Fibroblast of upper back skin (primary cell): ENCODE measurements at places on chromosomes 13 and 19.
A peak's percentile ranks its signal among the peaks of the same experiment; 100 is the strongest.

GRCh38 chr13:40460116-40460515 is 206.3 kb downstream of the FOXO1 start:
- DNase-seq, result peak; percentile 58

DNA sequence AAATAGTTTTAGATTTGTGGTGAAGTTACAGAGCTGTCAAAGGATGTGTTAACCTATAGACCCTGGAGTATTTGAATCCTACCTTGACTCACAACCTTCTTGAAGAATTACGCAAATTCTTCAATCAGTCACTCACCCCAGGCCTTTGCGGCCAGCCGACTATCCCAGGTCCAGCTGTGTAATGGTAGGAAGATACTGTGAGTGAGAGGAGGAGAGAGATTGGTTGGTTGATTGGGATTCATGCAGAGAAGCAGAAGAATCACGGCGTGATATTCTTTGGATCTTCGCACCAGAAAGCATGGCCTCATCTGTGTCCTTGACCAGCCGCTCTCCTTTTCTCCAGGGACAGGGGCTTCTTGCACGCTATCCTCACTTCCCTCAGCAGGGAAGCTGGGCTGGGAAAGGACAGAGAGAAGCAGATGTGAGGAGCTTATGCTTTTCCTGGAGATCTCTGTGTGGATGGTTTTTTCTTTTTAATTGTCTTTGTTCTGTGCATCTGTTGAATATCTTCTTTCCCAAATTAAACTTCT is 249.1 kb downstream of the GGACT start:
- no peak for DNase-seq

GRCh38 chr13:74444864-74445479 is 310.8 kb upstream of the KLF12 start:
- DNase-seq, result no peak

DNA sequence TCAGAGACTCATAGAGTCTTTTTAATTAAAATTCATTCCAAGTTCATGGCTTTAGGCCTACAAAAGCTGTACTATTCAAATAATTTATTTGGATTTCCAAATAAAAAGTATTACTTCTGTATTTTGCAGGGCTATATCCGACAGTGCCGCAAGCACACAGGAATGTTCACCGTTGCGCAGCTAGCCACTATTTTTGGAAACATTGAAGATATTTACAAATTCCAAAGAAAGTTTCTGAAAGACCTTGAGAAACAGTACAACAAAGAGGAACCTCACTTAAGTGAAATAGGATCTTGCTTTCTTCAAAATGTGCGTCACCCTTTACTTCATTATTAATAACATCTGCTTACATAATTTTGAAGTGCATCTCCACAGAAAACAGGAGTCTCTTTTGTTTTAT is 20.5 kb upstream of the C1QTNF9 start:
- peak; percentile 55 for DNase-seq

DNA sequence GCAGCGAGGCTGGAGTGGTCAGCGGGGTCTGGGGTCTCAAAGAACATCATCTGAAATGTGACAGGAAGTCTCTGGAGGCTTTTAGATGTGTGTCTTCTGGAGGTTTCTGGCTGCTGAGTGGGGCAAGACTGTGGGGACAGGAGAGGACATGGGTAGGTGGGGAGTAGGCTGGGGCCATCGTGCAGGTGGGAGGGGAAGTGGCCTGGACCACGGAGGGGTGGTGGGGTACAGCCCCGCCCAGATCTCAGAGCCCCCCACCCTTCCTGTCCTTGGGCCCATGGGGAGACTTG is 6.2 kb downstream of the AP1M1 start:
- no peak for DNase-seq

DNA sequence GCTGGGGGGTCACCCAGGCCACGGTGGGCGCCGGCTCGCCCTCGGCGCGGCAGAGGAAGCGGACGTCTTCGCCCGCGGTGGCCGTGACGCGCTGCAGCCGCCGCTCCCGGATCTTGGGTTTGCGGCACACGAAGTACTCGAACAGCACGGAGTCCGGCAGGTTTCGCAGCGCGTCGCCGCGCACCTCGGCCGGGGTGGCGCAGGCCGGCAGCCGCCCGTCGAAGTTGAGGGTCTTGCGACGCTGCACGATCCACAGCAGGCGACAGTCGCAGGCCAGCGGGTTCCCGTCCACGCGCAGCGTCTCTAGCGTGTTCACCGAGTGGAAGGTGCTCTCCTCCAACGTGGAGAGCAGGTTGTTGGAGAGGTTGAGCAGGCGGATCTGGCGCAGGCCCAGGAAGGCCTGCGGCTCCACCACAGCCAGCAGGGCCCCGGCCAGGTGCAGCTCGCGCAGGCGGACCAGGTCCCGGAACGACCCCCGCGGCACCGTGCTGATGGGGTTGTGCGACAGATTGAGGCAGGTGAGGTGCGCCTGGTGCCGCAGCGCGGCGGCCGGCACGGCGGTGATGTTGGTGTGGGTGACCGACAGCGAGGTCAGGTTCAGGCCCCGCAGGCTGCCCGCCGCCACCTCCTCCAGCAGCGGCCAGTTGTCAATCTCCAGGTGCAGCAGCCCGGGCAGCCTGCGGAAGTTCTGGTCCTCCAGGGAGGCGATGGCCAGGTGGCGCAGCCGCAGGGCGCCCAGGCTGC is 8.6 kb upstream of the PEAK3 start:
- DNase-seq, result no peak
